ENCODE measurements at places on chromosomes 5 and 9.

- DNase-seq, result no peak
Observed at GRCh38 chr9:2093920-2094597, 78.9 kb downstream of the SMARCA2 start.

- no peak for DNase-seq
Observed at GRCh38 chr9:37501957-37502596, 16.3 kb downstream of the POLR1E start.

DNA sequence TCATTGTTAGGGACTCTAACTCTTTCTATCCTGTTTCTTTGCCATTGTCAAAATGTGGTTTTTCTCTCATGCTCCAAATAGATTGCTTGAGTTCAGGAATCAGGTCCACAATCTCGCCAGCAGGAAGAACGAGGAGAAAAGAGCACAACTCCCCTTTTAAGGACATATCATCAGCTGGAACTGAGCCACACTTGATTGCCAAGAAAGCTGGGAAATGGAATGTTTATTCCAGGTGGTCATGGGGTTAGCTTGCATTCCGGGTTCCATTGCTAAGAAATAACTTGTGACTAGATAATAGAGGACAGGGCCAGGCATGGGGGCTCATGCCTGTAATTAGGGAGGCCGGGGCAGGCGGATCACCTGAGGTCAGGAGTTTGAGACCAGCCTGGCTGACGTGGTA, 32.4 kb upstream of the C9orf57 start:
- DNase-seq, result no peak

GRCh38 chr5:179357031-179357430, 11.8 kb upstream of the ADAMTS2 start:
- DNase-seq, result no peak

- DNase-seq, result no peak
Observed at GRCh38 chr9:135077497-135078200, 9.8 kb upstream of the OLFM1 start.

- no peak for DNase-seq
Observed at GRCh38 chr9:98381311-98382103, 126.1 kb upstream of the TBC1D2 start.

DNA sequence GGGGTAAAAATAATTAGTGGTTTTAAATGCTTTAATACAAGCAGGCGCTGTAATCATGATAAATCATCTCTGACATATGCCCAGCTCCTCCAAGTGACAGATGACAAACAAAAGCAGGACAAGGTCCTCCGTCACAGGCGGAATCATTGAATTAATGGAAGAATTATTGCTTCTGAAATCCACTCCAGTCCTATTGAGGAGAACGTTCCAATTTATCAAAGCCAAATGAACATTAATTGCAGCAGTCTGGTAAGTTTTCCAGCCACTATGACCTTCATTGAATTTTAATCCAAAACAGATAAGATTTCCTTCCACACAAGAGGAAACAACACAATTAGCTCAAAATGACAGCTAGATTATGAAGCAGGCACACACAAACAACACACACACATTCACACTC, 136.8 kb downstream of the ASTN2 start:
- DNase-seq, result no peak

DNA sequence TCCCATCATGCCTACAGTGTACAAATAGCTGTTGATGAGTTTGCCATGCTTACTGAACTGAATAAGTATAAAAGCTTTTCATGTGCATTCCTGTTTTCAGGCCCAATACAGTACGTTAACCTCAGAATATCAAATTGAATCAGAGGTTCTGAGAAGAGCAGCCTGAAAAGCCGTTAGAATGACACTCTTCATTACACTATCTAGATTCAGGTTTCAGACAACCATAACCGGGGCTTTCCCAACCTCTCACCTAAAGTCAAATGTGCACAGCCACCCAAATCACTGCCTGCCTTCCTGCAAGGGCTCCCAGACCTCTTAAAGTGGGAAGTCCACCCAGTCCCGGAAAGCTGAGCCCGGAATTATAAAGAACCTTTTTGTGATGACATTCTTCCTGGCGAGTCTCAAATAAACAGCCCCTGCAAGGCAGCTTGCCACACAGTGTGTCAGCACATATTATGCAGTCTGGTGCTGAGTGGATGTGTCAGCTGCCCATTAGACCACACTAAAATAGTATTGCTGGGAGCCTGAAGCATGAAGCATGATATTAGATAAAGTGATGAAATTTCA, 245.8 kb downstream of the TLE4 start:
- no peak for DNase-seq

- no peak for DNase-seq
Observed at GRCh38 chr5:111865356-111865755, 108.4 kb upstream of the NREP start.

GRCh38 chr5:150777685-150778084, 872 bp upstream of the SMIM3 start:
- no peak for DNase-seq

GRCh38 chr9:109010746-109011145, 2.6 kb downstream of the CTNNAL1 start:
- no peak for DNase-seq

GRCh38 chr9:28163619-28164018, 590.3 kb upstream of the C9orf72 start:
- DNase-seq, result no peak

GRCh38 chr5:178116143-178116885, 3.0 kb downstream of the N4BP3 start:
- DNase-seq, result no peak

DNA sequence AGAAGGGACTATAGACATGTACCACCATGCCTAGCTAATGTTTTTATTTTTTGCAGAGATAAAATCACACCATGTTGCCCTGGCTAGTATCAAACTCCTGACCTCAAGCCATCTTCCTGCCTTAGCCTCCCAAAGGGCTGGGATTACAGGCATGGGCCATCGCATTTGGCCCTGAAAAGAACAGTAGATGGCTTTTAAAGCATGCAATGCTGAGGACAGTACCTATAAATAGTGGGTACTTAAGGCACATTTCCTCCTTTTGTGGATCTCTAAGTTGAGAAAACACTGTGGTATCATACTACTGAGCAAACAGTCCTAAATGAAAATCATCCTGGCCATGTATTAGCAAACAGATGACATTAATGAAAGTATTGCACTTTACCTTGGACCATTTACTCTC, 119.4 kb downstream of the TTC39B start:
- no peak for DNase-seq

GRCh38 chr5:175032741-175033151, 308.4 kb downstream of the MSX2 start:
- no peak for DNase-seq

DNA sequence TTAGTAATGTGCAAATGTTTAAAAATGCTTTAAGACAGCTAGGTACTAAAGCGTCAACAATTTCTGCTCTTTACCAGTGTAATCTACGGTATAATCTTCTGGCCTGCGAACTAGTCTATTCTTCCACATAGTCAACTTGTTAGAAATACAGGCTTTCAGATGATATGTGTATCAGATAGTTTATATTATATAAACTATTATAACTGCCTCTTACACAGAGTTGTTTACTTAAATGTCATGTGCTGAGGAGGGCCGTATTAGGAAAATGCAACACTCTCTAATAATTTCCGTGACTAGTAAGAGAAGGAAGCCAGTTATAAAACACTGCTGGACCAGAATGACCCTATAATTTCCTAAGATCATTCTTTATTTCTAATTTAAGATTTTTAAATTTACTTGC, 63.6 kb downstream of the WDR41 start:
- DNase-seq, result no peak

DNA sequence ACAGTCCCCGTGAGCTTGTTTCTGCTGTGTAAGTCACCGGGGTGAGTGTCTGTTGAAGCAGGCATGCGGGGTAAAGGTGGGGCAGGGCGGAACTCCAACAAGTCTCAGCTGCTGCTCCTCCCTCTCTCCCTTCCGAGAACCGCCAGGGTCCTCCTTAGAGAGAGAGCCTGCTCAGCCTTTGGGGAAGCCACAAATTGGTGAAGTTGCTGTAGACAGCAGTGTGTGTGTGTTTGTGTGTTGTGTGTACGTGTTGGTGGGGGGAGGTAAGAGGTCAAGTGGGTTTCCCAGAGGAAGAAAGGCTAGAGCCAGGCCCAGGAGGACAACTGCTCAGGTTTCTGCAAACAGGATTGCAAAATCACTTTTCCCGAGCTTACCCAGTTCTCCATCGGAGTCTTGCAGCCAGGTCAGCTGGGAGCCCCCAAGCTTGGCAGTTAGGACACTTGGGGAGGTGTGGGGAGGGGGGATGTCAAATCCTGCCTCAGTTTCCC, 38.9 kb upstream of the DAB2IP start:
- DNase-seq, result no peak

GRCh38 chr5:112646139-112646936, 91.3 kb upstream of the APC start:
- DNase-seq, result no peak

All from NCI-H2081 treated with DMSO at 0.1 percent for 48 hours (cell line).